ENCODE measurements at places on chromosomes 4 and X.

DNA sequence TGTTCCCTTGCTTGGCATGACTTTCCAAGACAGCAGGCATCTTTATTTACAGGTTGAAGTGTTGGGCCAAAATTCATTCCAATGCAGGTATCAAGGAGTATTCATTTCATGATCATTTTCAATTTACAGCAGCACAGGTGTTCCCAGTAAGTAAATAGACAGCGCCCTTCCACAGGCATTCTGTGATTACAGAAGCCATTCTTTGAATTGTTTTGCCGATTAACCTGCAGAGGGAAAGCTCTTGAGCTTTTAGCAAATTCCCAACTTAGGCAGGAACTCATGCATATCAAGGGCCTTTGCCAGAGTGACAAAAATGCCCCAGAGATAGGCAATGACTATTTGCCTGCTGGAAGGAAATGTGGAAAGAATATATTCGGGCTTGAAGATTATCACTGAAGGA lies 6.8 kb downstream of the TXK start:
- H3K4me1 ChIP-seq: peaks cover 34% of the 10 kb centered on the region
- peak overlapping the region; percentile 66 for H3K4me3 ChIP-seq
- H3K36me3 ChIP-seq: peaks cover 8% of the 10 kb centered on the region
- H3K27me3 ChIP-seq: no peaks in the 10 kb centered on the region
- H3K27ac ChIP-seq: peak overlapping the region; percentile 84
- DNase-seq: no peak

DNA sequence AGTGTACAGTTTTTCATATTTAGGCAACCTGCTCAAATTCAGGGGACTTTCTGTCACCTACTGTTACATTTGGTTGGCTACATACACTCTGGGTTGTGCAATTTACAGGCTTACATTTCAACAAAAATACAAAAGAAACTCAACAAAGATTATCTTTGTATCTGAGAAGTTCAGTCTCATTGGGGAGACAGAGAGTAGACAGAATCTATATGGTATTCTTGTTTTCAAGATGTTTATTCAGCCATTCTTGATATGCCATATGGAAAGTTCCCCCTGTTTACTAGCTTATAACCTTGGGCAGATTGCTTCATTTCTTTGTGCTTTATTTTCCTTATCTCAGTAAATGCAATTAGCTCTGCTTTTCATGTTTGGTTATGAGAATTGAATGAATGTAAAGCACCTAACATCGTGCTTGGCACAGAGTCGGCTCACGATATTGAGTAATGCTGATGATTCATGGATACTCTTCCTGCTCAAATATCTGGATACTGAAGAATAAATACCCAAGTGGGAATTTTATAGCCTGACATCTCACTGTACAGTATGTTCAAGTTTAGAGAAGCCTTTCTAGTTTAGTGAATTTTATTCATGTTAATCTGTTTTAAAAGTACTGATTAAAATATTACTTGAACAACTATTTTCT lies 96.5 kb upstream of the PACRGL start:
- H3K27me3 ChIP-seq: no peaks in the 10 kb centered on the region
- no peak overlapping the region for H3K4me3 ChIP-seq
- DNase-seq: no peak
- no peaks in the 10 kb centered on the region for H3K36me3 ChIP-seq
- no peaks in the 10 kb centered on the region for H3K4me1 ChIP-seq
- no peak overlapping the region for H3K27ac ChIP-seq

DNA sequence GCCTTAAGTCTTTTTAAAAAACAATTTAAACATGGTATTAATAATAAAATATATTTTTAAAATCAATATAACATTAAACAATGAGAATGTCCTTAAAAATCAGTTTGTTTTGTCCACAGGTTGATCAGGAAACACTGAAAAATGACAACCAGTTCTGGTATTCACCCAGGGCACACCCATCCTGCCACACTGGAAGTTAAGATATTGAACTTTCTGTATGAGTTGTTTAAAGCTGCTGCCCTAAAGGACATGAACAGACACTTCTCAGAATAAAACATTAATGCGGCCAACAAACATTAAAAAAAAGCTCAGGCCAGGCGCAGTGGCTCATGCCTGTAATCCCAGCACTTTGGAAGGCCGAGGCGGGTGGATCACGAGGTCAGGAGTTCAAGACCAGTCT lies 15.0 kb upstream of the HOPX start:
- H3K27ac ChIP-seq: no peak overlapping the region
- DNase-seq: no peak
- no peak overlapping the region for H3K4me3 ChIP-seq
- H3K36me3 ChIP-seq: peaks cover 5% of the 10 kb centered on the region
- no peaks in the 10 kb centered on the region for H3K4me1 ChIP-seq

- H3K4me3 ChIP-seq: no peak overlapping the region
- H3K27me3 ChIP-seq: peaks cover under 1% of the 10 kb centered on the region
Observed at GRCh38 chrX:150037041-150037440, 98.8 kb upstream of the EOLA2 start.

- no peaks in the 10 kb centered on the region for H3K4me1 ChIP-seq
- no peaks in the 10 kb centered on the region for H3K36me3 ChIP-seq
- DNase-seq: no peak
- H3K4me3 ChIP-seq: no peak overlapping the region
Observed at GRCh38 chr4:69875576-69875975, 15.6 kb upstream of the SULT1E1 start.

DNA sequence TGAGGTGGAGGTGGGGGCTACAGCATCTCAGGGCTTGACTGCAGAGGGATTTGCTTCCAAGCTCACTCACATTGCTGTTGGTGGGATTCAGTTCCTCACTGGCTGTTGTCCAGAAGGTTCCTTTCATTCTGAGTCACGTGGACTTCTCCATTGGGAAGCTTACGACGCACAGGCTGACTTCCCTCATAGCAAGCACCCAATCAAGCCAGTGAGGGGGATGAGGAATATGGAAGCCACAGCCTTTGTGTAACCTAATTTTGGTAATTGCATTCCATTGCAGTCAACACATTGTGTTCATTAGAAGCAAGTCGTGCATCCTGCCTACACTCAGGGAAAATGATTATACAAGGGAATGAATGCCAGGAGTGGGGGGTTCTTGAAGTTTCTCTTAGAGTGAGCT lies 32.7 kb upstream of the MXRA5 start:
- no peaks in the 10 kb centered on the region for H3K4me1 ChIP-seq
- no peaks in the 10 kb centered on the region for H3K27me3 ChIP-seq
- DNase-seq: no peak
- H3K4me3 ChIP-seq: no peak overlapping the region
- H3K27ac ChIP-seq: no peak overlapping the region

DNA sequence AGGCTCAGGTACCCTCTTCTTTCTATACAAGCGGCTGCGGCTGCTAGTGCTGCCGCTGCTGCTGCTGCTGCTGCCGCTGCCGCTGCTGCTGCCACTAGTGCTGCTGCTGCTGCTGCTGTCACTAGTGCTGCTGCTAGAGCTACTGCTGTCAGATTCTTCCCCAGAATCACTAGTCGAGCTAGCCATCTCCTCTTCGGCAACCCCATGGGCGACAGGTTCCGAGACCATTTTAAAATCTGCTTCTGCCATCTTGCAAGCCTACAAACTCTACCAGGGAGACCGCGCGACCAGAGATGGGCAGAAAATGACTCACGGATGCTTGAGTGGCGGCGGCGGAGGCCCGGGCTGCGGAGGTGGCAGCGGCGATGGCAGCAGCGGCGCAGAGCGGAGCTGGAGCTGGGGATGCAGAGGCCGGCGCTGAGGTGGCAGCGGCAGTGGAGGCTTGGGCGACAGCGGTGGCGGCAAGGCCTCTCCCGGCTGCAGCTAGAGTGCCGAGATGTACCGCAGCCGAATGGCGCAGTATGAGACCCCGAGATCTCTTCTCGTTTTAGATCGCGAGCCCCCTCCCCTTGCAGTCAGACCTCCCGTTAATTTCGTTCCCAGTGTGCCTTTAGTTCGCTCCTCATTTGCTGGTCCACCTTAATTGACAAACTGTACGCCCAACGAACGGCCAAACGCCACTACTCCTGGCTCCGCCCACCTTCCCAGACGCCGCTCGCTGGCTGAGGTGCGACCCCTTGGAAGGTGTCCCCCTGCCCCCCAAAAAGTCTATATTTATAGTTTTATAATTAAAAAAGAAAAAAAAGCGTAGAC lies at the start of gene NAP1L3:
Gene NAP1L3 (minus strand): TSS at position 523 of the 813 bp plus-strand sequence. CDS start 274 bp downstream, at position 249.
- H3K4me3 ChIP-seq: peak within 1 kb of the TSS; percentile 87
- H3K27ac ChIP-seq: peak within 1 kb of the TSS; percentile 79
- H3K36me3 ChIP-seq: peaks cover 3% of the 10 kb centered on the region
- peaks cover 7% of the 10 kb centered on the region for H3K4me1 ChIP-seq
- H3K27me3 ChIP-seq: no peaks in the 10 kb centered on the region

DNA sequence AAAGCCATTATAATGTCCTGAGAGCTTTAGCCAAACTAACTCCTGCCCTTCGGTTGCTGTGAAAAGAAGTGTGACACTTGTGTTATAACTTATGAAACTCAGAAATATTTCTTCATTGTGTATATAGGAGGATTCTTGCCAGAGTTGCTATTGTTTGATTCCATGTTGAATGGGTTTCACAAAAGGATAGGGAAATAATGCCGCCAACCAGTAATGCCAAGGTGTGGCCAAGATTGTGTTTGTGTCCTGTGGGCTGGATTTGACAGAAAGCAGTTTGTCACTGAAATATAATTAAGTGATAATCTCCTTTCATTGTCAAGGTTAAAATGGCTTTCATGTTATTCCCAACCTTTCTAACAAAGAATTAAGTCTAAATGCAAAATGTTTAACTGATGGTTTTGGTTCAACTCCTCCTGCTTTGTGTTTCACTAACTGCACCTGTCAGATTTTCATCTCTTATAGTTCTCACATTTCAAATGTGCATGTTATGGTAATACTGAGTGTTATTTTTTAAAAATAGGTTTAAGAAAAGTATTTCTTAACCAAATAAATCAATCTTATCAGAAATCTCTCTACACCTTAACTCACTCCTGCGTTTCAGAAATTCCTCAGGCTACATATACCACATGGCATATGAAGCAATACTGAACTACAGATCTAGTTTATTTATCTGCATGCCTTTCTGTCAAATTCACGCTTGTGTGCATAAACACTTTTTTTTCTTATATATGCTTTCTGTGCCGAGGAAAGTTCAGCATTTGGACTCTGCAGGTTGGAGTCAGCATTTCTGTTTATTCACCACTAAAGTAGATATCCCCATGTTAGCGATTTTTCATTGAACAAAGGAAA lies at the start of gene CLDN22:
Gene CLDN22 (minus strand): TSS at position 66 of the 849 bp plus-strand sequence. CDS start 58 bp downstream, at position 8.
- no peaks in the 10 kb centered on the region for H3K36me3 ChIP-seq
- no peak for DNase-seq
- H3K27ac ChIP-seq: no peak within 1 kb of the TSS
- no peaks in the 10 kb centered on the region for H3K4me1 ChIP-seq

- H3K4me3 ChIP-seq: no peak overlapping the region
- H3K27me3 ChIP-seq: no peaks in the 10 kb centered on the region
- no peaks in the 10 kb centered on the region for H3K4me1 ChIP-seq
- H3K27ac ChIP-seq: no peak overlapping the region
- DNase-seq: no peak
Observed at GRCh38 chrX:23435108-23435507, 100.5 kb downstream of the PTCHD1 start.

DNA sequence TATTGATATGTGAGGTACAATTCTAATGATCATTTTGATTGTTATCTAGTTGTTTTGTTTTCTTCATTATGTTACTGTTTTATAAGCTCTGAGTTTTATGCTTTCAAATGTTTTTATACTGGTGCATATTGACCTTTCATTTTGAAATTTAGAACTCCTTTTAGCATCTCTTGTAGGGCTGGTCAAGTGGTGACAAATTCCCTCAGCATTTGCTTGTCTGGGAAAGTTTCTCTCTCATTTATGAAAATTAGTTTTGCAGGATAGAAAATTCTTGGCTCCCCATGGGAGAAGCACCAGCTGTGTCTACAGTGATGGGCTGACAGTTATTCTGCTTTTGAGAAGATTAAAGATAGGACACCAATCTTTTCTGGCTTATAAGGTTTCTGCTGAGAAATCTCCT lies 105.3 kb upstream of the SPRY1 start:
- peaks cover 18% of the 10 kb centered on the region for H3K4me1 ChIP-seq
- H3K4me3 ChIP-seq: no peak overlapping the region
- H3K27me3 ChIP-seq: no peaks in the 10 kb centered on the region
- H3K36me3 ChIP-seq: peaks cover 4% of the 10 kb centered on the region
- DNase-seq: no peak
- no peak overlapping the region for H3K27ac ChIP-seq

DNA sequence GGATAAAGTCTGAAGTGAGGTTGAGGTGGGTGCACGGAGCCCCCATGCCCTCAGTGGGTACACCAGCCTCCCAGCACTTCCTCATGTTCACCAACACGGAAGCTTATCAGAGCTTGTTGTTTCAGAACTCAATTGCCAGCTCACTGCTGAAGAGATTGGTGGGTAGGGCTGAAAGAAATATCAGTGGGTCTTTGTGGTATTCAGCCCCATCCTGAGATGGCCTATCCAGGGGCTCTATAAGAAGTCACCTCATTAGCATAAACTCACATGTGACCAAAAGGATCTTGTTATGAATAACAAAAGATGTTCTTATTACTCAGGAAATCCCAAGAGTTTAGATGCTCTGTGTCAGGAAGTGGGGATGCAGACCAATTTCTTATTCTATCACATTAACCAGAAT lies 177.3 kb downstream of the ARHGAP10 start:
- H3K36me3 ChIP-seq: peaks cover 4% of the 10 kb centered on the region
- H3K27ac ChIP-seq: no peak overlapping the region
- DNase-seq: no peak
- H3K4me3 ChIP-seq: no peak overlapping the region
- H3K4me1 ChIP-seq: peaks cover 6% of the 10 kb centered on the region

DNA sequence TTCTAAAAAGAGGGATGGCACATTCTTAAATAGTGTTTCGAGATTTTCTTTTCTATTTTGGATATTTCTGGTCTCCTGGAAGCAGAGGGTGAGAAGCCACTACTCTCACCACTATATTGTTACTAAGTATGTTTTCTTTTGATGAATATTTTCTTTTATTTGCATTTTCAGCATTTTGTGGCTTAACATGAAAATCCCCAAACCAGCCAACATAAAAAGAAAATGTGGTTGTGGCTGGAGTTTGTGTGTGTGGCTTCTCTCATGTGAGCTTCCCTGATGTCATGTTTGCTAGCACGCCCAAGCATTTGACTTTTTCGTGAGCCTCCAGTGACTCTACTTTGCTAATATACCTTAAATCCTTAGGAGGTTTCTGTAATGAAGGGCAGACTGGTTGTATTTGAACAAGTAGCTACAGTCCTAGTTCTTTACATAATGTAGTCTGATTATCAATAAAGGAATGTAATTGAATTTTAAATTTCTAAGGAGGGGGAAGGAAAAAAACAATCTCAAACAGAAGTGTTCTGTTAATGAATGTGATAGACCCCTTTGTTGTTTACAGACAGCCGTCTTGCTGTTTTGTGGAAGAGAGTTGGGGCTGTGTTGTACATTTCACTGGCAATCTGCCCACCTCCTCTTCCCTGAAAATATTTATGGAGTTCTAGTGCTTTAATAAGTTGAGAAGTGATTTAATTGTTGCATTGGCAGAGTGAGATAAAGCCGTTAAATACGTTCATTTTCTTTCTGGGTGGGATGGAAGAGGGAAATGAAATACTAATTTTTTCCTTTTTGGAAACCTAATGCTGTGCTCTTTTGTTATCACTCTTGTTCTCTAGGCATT lies 114.6 kb downstream of the ARHGAP10 start:
- no peak overlapping the region for H3K27ac ChIP-seq
- no peaks in the 10 kb centered on the region for H3K4me1 ChIP-seq
- H3K4me3 ChIP-seq: no peak overlapping the region
- no peak for DNase-seq
- no peaks in the 10 kb centered on the region for H3K27me3 ChIP-seq

All from central memory CD8-positive, alpha-beta T cell (primary cell).